ENCODE measurements at places on chromosomes 11 and 22. TPM values are rescaled to one million over a fixed set of nuclear protein-coding genes. Genes with fewer than 3 reads are reported as not detected.

DNA sequence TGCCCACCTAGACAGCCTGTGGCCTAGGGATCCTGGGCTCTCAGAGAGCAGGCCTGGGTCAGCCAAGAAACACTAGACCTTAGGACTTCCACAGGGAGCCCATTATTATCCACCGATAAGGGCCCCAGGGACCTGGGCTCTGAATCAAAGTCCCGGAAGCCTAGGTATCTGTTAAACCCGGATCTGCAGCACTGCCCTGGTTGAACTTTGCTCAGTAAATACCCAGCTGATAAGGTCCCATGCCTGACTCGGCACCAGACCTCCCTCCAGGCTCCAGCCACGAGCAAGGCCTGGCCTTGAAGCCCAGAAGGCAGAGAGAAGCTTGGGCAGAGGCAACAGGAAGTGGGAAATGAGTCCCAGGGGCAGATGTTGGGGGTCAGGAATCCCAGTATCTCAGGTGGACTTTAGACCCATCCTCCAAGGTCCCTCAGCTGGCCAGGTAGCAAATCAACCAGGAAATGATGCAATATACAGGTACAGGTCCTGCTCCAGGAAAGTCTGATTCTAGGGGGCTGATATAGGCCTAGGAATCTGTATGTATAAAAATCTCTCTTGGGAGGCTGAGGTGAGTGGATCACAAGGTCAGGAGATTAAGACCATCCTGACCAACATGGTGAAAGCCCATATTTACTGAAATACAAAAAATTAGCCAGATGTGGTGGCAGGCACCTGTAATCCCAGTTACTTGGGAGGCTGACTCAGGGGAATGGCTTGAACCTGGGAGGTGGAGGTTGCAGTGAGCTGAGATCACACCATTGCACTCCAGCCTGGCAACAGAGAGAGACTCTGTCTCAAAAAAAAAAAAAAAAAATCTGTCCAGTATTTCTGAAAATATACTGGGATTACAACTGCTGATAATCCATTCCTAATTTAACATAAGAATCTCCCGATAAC lies 18.7 kb downstream of the POU2AF1 start:
- no peak overlapping the region for H3K27ac ChIP-seq
- no peak overlapping the region for H3K4me3 ChIP-seq
- no peaks in the 10 kb centered on the region for H3K4me1 ChIP-seq
- H3K36me3 ChIP-seq = no peaks in the 10 kb centered on the region

- no peak overlapping the region for H3K4me3 ChIP-seq
- H3K27ac ChIP-seq = no peak overlapping the region
- no peaks in the 10 kb centered on the region for H3K36me3 ChIP-seq
- DNase-seq = no peak
- H3K27me3 ChIP-seq = no peaks in the 10 kb centered on the region
Observed at GRCh38 chr11:74754507-74755252, 6.0 kb downstream of the RNF169 start.

DNA sequence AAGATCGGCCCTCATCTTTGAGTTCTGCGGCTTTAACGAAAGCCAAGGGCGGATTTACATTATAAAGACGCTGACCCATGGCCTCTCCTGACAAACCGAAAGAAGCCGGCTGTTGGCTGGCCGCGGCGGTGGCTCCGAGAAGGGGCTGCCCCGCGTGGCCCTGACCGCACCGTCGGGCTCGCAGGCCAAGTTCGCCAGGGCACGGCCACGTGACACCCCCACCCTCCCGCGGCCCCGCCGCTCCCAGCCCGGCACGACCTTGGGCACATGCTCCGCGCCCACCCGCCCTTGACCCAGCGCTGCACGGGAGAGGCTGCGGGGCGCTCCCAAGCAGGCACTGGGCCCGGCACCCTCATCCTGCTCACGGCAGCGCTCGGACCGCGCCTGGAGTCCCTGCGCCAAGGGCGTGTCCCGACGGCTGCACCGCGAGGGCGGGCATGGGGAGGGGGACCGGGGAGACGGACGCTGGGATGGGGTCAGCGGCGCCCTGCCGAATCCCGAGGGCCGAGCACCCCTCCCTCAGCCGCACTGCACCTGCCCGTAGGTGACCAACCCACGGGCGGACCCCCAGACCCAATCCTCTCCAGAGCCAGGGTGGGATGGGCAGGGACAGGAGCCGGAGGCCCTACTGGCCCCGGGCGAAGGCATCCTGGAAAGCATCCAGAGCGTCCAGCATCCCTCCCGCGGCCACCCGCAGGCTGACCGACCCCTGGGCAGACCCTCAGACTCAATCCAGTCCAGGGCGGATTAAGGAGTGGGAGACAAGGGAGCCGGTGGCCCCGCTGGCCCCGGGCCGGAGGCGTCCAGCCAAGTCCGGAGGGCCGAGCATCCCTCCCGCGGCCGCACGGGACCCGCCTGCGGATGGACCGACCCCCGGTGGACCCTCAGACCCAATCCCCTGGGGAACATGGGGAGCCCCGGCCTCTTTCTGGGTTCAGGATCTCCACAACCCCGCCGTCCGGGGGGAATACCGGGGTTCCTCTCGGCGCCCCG lies 759 bp downstream of the CPT1A start:
- peak overlapping the region; percentile 82 for H3K27ac ChIP-seq
- peak; percentile 27 for DNase-seq
- H3K27me3 ChIP-seq = no peaks in the 10 kb centered on the region
- peaks cover 78% of the 10 kb centered on the region for H3K4me1 ChIP-seq
- peak overlapping the region; percentile 74 for H3K4me3 ChIP-seq
- no peaks in the 10 kb centered on the region for H3K36me3 ChIP-seq

EIF3D gene
- 285 TPM for total RNA-seq

- H3K27ac ChIP-seq = no peak overlapping the region
- no peaks in the 10 kb centered on the region for H3K4me1 ChIP-seq
- H3K27me3 ChIP-seq = no peaks in the 10 kb centered on the region
- no peaks in the 10 kb centered on the region for H3K36me3 ChIP-seq
Observed at GRCh38 chr11:28144808-28145207, 36.6 kb downstream of the METTL15 start.

NXPE4 gene
- not detected for total RNA-seq

- H3K27ac ChIP-seq = no peak overlapping the region
- H3K4me3 ChIP-seq = no peak overlapping the region
- H3K36me3 ChIP-seq = no peaks in the 10 kb centered on the region
- no peak for DNase-seq
- H3K27me3 ChIP-seq = no peaks in the 10 kb centered on the region
Observed at GRCh38 chr11:119671561-119672015, 57.4 kb downstream of the NECTIN1 start.

Measured in CD4-positive, alpha-beta T cell (primary cell).